ENCODE measurements at places on chromosomes 5 and 9.
A peak's percentile ranks its signal among the peaks of the same experiment; 100 is the strongest.

DNA sequence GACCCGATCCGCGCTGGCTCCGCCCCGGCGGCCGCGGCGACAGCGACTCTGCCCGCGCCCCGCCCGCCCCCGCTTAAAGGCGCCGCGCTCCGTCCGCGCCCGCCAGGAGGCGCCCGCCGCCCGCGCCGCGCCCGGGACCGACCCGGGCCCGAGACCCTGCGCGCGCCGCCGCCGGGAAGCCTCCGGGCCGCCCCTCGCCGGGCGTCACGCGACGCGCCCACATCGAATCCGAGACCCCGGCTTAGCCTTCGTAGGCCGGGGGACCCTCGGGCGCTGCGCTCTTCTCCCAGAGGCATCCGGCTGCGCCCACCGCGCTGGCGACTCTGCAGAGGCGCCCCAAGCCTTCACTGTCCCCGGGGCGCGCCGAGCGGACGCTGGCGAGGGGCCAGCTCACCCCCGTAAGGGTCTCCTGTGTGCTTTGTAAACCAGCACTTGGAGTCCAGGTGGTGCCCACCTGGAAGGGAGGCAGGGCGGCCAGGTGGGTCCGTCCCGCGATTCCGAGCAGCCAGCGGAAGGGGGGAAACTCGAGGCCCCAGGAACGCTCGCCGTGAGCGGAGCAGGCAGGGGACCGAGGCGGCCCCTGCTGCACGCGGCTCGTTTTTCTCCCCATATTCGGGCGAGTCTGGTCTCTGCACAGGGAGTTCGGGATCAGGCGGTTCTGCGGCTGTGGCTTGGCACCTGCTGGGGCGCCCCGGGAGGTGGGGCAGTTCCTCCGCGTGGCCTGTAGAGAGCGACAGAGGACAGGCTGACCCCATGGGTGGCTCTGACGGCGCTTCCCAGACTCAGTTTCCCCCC, 423 bp upstream of the ABCA2 start:
- DNase-seq = peak; percentile 81

- DNase-seq = no peak
Observed at GRCh38 chr9:69204849-69205248, 30.8 kb downstream of the TJP2 start.

DNA sequence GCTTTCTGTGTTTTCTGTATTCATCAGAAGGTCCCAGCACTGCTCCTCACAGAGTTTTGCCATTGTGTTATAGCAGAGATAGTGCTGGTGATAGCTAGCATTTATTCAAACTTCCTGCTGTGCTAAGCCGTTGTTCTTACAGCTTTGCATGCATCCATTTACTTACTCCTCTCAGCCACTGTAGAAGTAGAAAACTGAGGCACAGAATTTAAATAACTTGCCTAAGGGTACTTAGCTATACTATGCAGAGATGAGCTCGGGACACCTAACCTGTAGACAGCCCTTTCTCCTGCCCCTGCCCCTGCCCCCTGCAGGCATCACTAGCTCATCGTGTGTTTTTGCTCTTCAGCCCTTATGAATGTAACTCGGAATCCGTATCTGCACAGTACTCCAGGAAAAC, 227.6 kb downstream of the SAXO1 start:
- DNase-seq = no peak

GRCh38 chr5:127409246-127409917, 108.1 kb upstream of the PRRC1 start:
- DNase-seq = no peak

DNA sequence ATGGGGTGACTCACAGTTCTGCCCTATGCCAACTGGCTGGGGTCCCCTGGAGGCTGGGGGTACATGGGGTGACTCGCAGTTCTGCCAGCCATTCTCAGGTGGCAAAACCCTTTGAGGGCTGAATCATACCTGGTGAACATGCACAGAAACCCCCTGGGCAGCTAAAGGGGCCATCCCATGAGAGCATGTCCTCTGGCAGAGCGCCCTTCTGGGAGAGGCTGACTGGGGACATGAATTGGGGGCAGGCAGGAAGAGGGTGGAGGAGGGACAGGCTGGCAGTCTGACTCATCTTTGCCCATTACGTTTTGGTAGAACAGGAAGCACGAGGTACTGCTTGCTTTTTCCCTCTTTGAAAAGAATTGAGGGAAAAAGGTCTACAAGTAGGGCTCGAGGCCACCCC, 16.7 kb downstream of the TRAF1 start:
- DNase-seq = no peak

- DNase-seq = no peak
Observed at GRCh38 chr9:132026932-132027585, 52.6 kb downstream of the MED27 start.

DNA sequence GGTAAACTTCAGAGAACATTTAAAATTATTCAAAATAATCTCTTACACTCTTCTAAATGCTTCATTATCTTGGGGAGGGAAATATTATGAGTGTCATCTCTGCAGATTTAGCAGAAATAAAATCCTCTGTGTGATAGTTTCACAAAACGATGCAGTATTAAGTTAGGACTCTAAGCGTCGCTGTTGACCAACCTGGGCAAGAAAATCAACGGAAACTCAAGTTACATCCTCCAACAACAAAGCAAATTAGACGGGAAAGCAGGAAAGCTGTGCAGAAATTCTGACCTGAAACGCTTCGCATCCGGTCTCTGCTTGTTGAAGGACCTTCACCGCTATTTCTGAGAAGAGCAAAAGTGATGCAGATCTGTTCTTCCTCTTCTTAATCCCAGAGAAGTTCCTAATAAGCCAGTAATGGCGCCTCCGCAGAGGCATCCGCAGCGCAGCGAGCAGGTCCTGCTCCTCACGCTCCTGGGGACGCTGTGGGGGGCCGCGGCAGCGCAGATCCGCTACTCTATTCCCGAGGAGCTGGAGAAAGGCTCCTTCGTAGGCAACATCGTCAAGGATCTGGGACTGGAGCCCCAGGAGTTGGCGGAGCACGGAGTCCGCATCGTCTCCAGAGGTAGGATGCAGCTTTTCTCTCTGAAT, at the start of gene PCDHGA6:
TSS of gene PCDHGA6 (plus strand) at position 219 of the 645 bp plus-strand sequence. CDS start at position 412, 193 bp downstream.
- peak; percentile 11 for DNase-seq

- peak; percentile 61 for DNase-seq
Observed at GRCh38 chr5:110757118-110757729, 18.4 kb downstream of the SLC25A46 start.

GRCh38 chr5:151612689-151613427, 21.7 kb upstream of the FAT2 start:
- DNase-seq = no peak

DNA sequence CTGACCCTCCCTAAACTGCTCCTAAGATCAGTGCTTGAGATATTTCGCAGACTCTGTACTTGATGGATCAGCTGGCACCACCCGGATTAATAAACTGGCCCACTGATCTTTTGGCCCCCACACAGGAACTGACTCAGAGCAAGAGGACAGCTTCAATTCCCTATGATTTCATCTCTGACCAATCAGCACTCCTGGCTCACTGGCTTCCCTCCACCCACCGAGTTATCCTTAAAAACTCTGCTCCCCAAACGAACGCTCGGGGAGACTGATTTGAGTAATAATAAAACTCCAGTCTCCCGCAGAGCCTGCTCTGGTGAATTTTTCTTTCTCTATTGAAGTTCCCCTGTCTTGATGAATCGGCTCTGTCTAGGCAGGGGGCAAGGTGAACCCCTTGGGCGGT, 36.5 kb upstream of the CD180 start:
- DNase-seq = no peak

- no peak for DNase-seq
Observed at GRCh38 chr5:177198738-177199137, 65.2 kb downstream of the NSD1 start.

GRCh38 chr9:32677931-32678330, 42.5 kb upstream of the TAF1L start:
- DNase-seq = no peak

Data from LoVo (cell line).